Nephron progenitor cell (in vitro differentiated cells): ENCODE measurements at places on chromosomes 7 and 10.

GRCh38 chr7:22351878-22352277, 5.1 kb downstream of the RAPGEF5 start:
- DNase-seq: no peak

DNA sequence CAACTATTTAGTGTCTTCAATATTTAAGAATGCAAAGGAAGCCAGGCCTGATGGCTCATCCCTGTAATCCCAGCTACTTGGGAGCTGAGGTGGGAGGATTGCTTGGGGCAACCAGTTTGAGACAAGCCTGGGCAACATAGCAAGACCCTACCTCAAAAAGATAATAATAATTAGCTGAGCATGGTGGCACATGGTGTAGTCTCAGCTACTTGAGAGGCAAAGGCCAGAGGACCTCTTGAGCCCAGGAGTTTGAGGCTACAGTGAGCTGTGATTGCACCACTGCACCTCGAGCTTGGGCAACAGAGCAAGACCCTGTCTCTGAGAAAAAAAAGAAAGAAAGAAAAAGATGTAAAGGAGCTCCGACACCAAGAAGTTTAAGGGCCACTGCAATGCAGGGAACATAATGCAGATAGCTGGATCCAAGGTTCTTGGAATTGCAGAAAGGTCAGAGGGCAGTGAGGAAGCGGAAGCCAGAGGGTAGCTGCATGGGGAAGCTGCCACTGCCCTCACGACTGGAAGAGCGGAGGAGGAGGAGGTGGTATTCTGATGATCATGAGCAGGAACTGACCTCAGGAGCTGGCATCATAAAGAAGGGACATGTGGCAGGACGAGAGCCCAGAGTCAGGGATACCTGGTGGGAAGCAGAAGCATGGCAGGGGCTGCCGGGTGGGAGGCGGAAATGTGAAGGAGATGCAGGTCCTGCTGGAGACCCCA, 60.2 kb upstream of the PODXL start:
- no peak for DNase-seq

DNA sequence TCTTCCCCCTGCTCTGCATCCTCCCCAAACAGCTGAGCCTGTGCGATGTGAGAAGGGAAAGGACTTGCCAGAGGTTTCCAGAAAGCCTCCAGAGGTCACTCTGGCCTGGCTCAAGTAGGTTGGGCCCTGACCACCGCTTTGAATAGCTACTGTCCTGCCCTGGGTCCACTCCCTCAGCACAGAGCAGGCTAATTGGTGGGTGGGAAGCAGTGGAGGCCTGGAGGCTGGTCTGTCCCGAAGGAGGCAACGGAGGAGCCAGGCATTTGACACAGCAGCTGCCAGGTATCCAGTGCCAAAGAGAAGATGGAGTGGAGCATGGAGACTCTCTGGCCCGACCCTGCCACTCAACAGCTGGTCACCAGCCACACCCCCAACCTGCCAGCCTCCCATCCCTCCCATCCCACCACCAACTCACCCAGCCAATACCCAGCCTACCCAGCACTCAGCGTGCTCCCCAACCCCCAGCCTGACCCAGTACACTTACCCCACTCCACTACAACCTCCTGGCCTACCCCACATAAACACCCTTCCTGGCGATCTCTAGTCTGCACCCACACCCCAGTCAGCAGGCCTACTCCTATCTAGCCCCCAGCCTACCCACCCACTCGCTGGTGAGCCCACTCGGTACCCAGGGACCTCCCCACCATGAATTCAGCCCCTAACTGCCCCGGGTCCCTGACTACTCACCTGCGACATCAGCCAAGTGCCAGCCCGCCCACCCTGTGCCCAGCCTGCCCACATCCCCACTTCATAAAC, 64.6 kb upstream of the COL13A1 start:
- DNase-seq: no peak

DNA sequence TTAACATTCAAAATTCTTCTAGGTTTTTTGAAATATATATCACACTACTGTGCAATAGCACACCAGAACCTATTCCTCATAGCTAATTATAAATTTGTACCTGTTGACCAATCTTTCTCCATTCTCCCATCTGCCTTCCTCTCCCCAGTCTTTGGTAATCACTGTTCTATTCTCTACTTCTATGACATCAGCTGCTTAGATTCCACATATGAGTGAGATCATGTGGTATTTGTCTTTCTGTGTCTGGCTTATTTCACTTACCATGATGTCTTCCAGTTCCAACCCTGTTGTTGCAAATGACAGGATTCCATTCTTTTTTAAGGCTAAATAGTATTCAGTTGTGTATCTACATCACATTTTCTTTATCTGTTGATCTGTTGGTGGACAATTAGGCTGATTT, 54.4 kb upstream of the CCDC6 start:
- DNase-seq: no peak

- DNase-seq: no peak
These were observed 1.7 kb downstream of the ADAMTS14 start for GRCh38 chr10:70673929-70674559.

DNA sequence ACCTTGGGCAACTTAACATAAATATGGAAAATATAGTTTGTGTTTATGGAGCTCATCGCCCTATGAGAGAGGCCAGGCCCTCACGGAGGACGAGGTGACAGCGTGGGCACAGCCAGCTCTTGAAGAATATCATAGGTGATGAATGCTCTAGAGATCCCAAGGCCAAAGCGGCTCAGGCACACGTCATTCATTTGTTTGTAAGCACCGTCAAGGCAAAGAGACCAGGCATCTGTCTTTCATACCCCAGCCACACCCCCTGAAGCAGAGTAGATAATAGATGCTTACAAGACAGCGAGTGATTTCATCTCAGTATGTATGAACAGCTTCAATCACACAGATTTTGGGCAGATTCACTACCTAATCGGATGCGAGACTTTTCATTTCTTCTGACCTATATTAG, 242.1 kb upstream of the C7orf33 start:
- DNase-seq: no peak

GRCh38 chr10:110725801-110726630, 81.9 kb downstream of the RBM20 start:
- DNase-seq: peak; percentile 26

DNA sequence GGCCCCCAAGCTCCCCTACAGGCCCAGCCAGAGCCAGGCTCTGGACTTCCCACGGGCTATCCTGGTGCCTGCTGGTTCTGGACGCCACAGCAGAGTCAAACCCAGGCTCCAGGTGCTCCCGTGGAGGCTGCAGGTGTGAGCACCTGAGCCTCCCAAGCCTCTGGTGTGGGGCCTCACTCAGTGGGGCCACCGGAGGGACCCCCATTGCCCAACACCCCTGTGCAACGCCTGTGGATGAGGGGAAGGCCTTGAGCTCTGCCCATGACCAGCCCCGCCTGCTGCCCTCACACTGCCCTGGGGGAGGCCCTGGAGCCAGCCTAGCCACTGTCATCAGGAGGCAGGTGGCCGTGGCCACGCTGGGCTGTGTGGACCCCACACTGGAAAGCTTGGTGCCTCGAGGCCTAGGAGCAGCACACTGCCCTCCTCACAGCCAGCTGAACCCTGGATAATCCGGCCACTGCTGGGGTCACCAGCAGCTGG, 229.3 kb downstream of the MAD1L1 start:
- no peak for DNase-seq

GRCh38 chr10:70223728-70224127, 9.5 kb downstream of the PPA1 start:
- no peak for DNase-seq

DNA sequence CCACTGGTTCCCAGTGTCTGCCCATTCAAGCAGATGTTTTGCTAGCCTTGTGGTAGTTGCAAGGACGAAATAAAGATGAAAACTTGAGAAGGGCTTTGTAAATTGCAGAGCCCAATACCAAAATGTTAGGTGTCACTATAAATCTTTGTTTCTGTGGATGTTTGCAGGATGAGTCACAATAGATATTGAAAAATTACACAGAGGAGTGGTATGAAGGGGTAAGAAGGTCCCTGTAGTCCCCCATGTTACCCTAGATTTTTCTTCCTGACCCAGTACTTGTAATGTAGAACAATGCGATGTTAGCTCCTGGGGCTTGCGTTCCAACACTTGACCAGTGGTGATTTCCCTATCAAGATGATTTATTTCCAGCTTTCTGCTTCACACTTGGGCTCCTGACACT, 102.6 kb upstream of the LYZL1 start:
- DNase-seq: no peak

GRCh38 chr10:9545073-9545472, 1472.6 kb upstream of the CELF2 start:
- DNase-seq: no peak

- no peak for DNase-seq
These were observed 203.9 kb upstream of the PCLO start for GRCh38 chr7:83366629-83367028.

GRCh38 chr7:29320577-29320976, 126.0 kb downstream of the CHN2 start:
- DNase-seq: no peak

DNA sequence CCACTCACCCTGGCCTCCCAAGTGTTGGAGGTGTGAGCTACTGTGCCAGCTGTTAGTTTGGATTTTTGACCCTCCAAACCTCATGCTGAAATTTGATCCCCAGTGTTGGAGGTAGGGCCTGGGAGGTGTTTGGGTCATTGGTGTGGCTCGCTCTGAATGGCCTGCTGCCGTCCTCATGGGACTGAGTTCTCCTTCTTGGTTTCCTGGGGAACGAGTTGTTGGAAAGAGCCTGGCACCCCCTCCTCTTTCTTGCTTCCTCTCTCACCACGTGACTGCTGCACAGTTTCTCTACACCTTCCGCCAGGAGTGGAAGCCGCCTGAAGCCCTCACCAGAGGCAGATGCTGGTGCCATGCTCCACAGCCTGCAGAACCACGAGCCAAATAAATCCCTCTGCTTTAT, 253.5 kb downstream of the PHTF2 start:
- peak; percentile 31 for DNase-seq

- no peak for DNase-seq
These were observed 122.3 kb downstream of the PPP1R3A start for GRCh38 chr7:113796557-113796956.

- no peak for DNase-seq
These were observed 15.4 kb downstream of the SP4 start for GRCh38 chr7:21443149-21443841.

GRCh38 chr7:13797545-13797944, 191.9 kb downstream of the ETV1 start:
- no peak for DNase-seq

DNA sequence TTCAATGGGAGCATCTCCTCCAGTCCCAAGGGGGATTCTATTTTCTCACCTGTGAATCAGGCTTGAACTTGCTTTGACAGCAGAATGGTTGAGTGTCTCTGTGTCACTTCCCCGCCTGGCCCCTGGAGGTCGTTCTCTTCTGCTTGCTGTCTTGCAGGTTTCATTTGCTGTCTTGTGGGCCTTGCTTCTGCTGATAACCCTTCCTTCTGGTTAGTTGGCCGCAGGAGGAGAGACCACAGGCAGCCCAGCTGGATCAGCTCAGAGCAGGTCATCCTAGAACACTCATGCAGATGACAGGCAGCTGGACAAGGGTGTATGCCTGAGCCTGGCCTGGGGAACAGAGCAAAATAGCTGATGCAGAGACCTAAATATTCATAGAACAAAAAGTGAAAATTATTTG, 344.2 kb upstream of the ADARB2 start:
- DNase-seq: no peak

GRCh38 chr10:77043420-77043763, 594.2 kb downstream of the KCNMA1 start:
- no peak for DNase-seq

GRCh38 chr10:73922864-73923133, 11.9 kb downstream of the PLAU start:
- no peak for DNase-seq

DNA sequence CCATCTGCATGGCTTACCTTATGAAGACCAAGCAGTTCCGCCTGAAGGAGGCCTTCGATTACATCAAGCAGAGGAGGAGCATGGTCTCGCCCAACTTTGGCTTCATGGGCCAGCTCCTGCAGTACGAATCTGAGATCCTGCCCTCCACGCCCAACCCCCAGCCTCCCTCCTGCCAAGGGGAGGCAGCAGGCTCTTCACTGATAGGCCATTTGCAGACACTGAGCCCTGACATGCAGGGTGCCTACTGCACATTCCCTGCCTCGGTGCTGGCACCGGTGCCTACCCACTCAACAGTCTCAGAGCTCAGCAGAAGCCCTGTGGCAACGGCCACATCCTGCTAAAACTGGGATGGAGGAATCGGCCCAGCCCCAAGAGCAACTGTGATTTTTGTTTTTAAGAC, 12.4 kb downstream of the DUSP5 start:
- no peak for DNase-seq

GRCh38 chr10:118785551-118785950, 30.8 kb upstream of the CACUL1 start:
- DNase-seq: no peak

DNA sequence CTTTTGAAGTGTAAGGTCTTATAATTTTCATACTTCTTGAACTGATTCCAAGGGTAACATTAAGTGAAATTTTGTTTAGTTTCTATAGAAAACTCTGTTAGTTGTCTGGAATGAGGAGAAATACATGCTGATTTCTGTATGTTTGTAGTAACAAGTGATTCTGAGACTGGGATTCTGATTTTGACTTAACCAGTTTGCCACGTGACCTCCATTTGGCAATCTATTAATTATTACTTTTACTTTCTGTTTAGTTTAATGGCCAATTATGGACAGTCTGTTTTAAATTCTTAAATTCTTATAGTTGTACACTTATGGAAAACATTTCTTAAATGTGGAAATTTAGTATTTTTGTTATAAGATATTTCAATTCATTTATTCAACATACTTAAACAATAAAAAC, 163.1 kb downstream of the ADK start:
- DNase-seq: no peak

- no peak for DNase-seq
These were observed 32.7 kb upstream of the PRSS1 start for GRCh38 chr7:142716596-142716995.

DNA sequence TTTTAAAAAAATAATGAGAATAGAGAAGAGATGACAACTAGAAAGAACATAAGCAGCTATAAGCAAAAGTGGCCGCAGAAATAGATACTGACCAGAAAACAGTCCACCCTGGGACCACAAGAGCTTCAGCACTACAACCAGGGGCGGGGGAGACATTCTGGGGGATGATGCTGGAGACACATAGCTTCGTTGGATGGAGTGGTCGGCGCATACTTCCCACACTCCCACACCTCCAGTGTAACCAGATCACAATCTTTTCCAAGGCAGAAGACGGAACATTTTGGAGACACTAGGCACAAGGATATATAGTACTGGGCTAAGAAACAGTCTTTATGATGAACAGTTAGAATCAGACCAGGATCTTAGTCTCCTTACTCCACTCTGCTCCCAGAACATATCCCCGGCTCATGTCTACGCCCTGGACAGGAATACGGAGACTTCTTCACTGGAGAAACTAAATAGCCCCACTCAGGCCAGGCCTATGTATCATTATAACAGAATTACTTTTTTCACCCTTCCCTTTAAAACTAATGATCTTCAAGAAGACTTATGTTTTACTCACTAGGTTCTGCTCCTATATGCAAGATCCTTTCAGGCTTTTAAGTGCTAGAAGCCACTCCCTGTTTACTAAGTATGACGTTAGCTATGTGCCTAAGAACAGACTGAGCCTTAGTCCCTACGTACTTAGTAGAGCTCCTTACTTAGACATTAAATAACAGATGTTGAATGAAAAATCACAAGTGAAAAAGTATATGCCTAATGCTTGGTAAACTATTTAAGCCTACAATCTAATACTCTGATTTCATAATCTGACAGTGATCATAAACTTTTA, 169.6 kb downstream of the SRPK2 start:
- DNase-seq: no peak
